ENCODE measurements at places on chromosomes 2 and 18.

GRCh38 chr18:68925268-68925667 lies 127.4 kb downstream of the CCDC102B start:
- H3K27me3 ChIP-seq = no peaks in the 10 kb centered on the region
- no peak for DNase-seq
- no peak overlapping the region for H3K27ac ChIP-seq
- no peak overlapping the region for H3K4me3 ChIP-seq
- H3K36me3 ChIP-seq = no peaks in the 10 kb centered on the region

GRCh38 chr2:173657996-173658717 lies 303.5 kb downstream of the CDCA7 start:
- no peak overlapping the region for H3K4me3 ChIP-seq
- H3K27ac ChIP-seq = no peak overlapping the region
- H3K4me1 ChIP-seq = no peaks in the 10 kb centered on the region
- H3K27me3 ChIP-seq = peaks cover 19% of the 10 kb centered on the region
- H3K36me3 ChIP-seq = no peaks in the 10 kb centered on the region

- H3K4me1 ChIP-seq = no peaks in the 10 kb centered on the region
- no peak overlapping the region for H3K4me3 ChIP-seq
- DNase-seq = no peak
- no peaks in the 10 kb centered on the region for H3K36me3 ChIP-seq
- no peak overlapping the region for H3K27ac ChIP-seq
Measured at GRCh38 chr2:164538240-164538866, 82.9 kb downstream of the GRB14 start.

DNA sequence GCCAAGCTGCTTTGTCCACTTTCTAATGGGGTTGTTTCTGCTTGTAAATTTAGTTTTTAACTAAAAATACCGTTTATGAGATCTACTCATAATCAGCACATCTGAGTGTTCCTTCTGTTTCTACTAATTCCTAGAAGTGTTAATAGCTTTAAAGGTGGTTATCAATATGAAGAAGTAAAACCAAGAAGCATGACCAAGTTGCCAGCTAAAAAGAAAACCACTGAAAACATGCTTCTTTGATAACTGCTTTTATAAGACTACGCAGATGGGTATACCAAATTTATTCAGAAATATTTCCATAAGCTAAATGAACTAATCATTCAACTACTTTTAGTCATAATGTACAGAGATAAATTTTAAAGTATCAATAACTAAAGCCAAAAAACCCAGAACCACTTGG lies 101.8 kb downstream of the C2orf74 start:
- H3K27ac ChIP-seq = no peak overlapping the region
- peaks cover 10% of the 10 kb centered on the region for H3K4me1 ChIP-seq
- no peak overlapping the region for H3K4me3 ChIP-seq
- H3K36me3 ChIP-seq = peaks cover 54% of the 10 kb centered on the region
- no peaks in the 10 kb centered on the region for H3K27me3 ChIP-seq
- no peak for DNase-seq

DNA sequence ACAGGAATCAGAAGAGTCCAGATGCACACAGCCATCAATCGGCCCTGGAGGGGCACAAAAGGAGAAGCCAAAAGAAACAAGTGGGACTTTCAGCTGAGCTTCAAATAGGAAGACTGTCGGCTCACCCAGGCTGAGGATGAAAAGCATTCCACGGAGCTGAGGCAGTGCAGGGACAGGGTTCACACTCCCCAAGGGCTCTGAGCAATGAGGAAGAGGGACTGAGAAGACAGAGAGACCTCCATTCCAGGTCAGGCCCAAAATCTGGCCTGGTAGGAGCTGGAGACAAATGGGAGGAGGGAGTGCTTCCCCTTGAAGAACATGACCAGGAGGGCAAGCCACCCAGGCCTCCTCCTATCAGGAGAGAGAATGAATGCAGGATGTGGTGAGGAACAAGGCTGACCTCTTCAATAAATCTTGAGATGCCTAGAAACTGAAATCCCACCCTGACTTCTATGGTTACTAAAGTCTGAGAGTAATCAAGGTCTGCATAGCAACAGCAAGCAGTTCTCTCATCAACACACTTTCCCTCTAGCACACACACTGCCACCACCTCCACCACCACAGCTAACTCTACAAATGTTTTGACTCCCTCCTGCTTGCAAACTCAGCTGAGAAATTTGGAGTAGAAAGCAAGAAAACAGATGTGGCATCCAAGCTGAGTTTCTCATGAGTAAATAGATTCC lies 434.4 kb downstream of the TNS1 start:
- H3K4me1 ChIP-seq = no peaks in the 10 kb centered on the region
- no peaks in the 10 kb centered on the region for H3K36me3 ChIP-seq
- H3K27ac ChIP-seq = no peak overlapping the region
- H3K27me3 ChIP-seq = no peaks in the 10 kb centered on the region

Measured in activated CD4-positive, alpha-beta memory T cell treated with anti-CD3 and anti-CD28 coated beads, Interleukin-2, amount 10 ng/mL, durations not matched to agents 7 days and 5 days (primary cell).